ENCODE measurements at places on chromosomes 5 and 9. TPM values are rescaled to one million over a fixed set of nuclear protein-coding genes. Genes with fewer than 3 reads are reported as not detected.

DNA sequence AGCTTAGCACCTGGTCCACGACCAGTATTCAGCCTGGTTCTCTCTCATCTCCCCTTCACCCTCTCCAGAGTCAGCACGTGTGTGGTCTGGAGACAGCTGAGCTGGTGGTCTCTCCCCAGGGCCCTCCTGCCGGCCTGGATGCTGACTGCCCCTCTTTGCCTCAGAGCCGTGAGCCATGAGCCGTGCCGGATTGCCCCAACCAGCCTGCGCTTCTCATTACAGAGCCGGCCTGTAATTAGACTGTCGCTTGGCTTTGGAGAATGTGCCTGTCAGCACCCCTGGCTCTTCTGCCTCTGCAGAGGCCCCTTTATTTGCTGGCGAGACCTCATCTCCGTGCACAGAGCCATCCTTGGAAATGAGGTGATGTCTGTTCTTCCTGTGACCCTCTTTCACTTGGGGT, 118.7 kb upstream of the BOD1 start:
- H3K36me3 ChIP-seq = no peaks in the 10 kb centered on the region
- H3K27ac ChIP-seq = no peak overlapping the region
- H3K4me3 ChIP-seq = no peak overlapping the region
- H3K27me3 ChIP-seq = no peaks in the 10 kb centered on the region

GRCh38 chr9:105963343-105964099, 269.2 kb downstream of the TMEM38B start:
- H3K27me3 ChIP-seq = no peaks in the 10 kb centered on the region
- H3K36me3 ChIP-seq = no peaks in the 10 kb centered on the region
- H3K4me1 ChIP-seq = peaks cover 2% of the 10 kb centered on the region
- H3K27ac ChIP-seq = no peak overlapping the region
- DNase-seq = no peak

DNA sequence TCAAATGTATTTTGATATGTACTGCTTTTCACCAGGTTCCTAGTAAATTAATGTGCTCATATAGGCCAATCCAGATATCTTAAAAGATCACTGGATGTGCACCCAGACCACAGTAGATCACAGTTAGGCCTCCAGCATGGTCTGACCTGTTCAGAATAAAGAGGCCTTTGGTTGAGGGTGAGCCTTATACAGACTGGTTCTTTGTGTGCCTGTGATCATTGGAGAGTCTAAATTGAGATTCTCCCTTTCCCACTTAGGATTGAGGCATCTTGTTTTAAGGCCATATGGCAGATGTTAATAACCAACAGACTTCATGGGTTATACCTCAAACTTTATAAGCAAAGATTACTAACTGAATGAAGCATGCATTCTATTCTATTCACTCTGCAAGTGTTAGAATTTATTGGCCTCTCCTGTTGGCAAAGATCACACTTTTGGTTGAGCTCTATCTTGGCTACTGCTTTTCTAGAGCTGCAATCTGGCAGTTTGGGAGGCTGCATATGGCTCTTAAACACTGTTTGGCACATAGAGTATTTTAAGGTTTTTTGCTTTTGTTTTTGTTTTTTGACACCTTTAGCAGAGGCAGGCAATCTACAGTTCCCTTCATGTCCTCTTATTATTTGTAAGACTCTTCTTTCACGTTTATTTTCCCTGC, 8.5 kb downstream of the CHSY3 start:
- peaks cover 4% of the 10 kb centered on the region for H3K4me1 ChIP-seq
- no peak for DNase-seq

Gene NOXA1
- 8.5 TPM for total RNA-seq
